ENCODE measurements at places on chromosomes 11 and 22.
A peak's percentile ranks its signal among the peaks of the same experiment; 100 is the strongest.

- DNase-seq, result no peak
Observed at GRCh38 chr11:108921211-108921610, 256.3 kb downstream of the DDX10 start.

DNA sequence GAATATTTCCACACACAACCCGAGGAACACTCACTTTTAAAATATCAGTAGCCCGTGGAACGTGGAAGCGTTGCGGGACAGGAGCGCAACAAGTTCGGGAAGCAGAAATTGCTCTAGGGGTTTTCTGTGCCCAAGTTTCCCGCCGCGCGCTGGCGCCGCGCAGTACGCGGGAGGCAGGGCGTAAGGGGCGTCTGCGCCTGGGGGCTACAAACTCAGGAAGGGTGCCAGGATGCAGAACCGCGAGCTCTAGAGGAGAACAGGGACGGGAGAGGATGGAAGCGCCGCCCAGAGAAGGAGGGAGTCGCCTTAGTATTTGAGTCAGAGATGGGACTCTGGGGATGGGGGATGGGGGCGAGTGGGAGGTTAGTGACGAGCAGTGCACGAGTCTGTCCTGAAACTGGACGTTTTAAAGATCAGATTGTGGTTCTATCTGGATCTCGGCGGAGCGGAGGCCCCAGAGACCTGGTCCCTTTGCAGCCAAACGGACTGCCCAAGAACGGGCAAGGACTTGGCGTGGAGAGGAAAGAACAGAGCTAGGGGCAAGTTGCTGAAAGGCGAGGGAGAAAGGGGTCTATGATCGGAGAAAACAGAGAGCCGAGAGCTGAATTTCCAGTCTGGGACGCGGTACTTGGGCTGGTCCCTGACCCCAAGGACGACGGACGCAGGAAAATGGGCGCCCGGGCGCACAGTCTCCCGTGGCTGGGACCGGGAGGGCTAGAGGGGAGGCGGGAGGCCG is 4.7 kb downstream of the BSX start:
- no peak for DNase-seq

DNA sequence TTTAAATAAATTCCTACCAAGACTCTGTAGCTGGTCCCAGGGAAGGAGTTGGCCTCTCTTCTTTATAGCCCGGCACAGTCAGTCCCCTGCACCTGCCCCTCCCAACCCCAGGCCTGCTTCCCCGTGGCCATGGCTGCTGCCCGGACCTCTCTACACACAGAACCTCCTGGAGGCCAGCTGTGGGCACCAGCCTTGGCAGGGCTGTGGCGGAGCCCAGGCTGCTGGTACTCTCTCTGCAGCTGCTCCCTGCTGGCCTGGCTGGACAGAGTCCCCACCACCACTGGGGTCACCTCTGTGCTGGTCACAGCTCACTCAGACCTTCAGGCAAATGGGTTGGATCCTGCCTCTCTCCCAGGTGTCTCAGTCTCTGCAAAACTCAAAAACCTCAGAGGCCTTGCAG is 69.3 kb downstream of the LRP5 start:
- DNase-seq, result no peak

- DNase-seq, result no peak
Observed at GRCh38 chr11:15692739-15693138, 578.0 kb downstream of the INSC start.

- DNase-seq, result no peak
Observed at GRCh38 chr11:1817511-1817910, 17.3 kb upstream of the SYT8 start.

DNA sequence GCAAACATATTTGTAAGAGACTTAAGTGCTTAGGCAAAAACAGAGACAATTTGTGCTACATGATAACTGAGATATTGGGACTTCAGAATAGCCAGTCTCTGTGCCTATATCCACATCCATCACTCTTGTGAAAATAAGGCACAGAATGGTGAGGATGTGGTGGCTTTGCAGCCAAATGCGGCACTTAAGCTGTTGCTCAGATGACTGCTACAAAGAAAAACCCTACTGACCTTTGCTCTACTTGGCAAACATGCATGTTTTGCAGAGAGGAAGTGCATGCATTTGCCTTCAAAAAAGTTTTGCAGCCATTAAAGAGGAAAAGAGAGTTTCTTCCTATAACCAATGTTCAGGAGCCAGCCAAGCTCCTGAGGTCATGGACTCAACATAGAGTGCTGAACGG is 675.0 kb upstream of the KIRREL3 start:
- no peak for DNase-seq

- DNase-seq, result no peak
Observed at GRCh38 chr22:17085277-17086181, 729 bp downstream of the IL17RA start.

DNA sequence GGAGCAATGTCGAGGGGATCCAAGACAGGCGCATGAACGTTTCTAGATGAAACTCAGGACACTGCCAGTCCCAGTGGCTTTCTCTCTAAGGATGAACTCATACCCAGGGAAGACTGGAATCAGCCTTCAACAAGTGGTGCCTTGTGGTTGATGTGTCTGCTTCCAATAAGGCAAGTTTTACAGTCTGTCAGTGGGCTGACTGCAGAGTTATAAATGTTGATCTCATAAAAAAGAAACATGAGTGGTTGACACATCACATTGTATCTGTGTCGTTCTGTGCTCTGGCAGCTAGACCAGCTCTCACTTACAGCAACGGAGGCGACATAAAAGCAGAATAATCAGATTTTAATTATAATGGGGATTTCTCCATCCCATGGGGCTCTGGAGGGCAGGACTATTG is 96.7 kb downstream of the SNX19 start:
- DNase-seq, result no peak

DNA sequence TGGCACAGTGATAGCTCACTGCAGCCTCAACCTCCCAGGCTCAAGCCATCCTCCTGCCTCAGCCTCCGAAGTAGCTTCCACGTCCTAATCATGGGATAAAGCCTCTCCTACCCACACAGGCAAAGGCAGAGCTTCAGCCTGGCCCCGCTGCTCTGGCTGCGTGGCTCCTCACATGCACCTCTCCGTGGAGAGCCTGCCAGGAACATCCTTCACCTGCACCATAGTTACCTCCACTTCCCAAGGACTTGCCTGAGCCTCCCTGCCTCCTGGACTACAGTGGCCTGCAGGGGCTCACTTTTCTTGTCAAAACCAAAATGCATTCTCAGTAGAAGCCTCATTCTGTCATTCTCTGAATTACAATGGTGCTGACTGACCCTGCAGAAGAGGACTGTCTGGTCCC is 6.5 kb downstream of the C11orf16 start:
- no peak for DNase-seq

- DNase-seq, result no peak
Observed at GRCh38 chr22:27668828-27669797, 132.4 kb downstream of the MN1 start.

- no peak for DNase-seq
Observed at GRCh38 chr11:126072141-126072741, 9.6 kb upstream of the CDON start.

GRCh38 chr22:20022231-20022977 is 1.5 kb downstream of the TANGO2 start:
- no peak for DNase-seq

GRCh38 chr11:110373051-110373702 is 56.6 kb upstream of the FDX1 start:
- DNase-seq, result peak; percentile 47

- no peak for DNase-seq
Observed at GRCh38 chr22:48319321-48320047, 1508.2 kb downstream of the BRD1 start.
